ENCODE measurements at places on chromosomes 5 and 9.
A peak's percentile ranks its signal among the peaks of the same experiment; 100 is the strongest.

DNA sequence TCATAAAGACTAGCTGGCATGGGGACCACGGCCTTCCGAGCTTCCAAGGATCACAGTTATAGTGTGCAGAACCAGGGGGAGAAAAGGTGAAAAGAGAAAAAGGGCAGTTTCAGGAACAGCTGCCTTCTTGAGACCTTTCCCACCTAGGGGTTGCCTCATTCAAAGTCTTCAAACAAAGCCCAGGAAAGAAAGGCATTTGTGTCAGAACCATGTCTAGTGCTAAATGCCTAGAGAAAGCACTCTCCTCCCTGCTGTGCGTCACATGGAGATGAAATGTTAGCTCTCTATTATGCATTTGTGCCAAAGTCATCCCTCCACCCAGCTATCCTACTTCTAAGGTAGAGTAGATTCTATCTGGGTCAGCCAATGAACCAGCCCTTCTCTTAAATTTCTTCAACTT is 1037.3 kb upstream of the WWC1 start:
- DNase-seq, result no peak

DNA sequence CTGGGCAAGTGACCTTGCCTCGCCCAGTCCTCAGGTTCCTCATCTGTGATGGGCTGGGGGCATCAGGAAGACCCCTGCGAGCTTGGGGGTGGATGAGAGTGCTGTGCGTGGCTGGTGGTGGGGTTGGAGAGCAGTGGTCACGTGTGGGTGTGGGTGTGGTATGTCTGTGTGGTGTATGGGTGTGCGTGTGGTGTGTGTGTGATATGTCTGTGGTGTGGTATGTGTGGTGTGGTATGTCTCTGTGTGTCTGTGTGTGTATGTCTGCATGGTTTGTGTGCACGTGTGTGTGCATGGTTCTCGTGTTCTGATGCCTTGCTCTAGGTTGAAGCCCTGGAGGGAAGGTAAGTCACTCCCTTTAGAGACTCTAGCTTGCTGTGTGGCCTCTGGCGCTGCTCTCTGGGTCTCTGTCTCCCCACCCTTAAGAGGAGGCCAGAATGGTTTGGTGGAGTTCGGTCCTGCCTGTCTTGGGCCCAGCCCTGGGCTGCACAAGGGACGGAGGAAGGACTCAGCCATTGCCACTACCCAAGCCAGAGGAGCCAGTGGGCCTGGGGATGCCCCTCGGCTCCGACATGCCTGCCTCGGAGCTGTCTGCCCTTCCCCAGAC is 87.0 kb downstream of the RXRA start:
- no peak for DNase-seq

DNA sequence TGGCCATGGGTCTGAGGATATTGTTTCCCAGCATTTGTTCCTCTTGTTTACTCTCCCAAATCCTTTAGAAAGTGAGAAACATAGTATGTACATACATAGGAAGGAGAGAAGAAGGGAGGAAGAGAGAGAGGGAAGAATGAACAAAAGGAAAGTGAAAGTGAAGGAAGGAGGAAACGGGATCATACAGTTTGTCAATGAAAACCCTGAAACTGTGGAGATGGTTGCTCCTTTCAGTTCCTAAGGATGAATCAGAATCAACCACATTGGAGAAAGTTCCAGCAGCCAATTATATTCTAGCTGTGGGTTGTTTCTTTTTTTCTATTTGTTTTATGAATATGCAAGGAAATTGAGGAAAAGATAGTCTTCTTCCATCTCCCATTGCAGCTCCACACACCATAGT is 396.5 kb downstream of the MLLT3 start:
- DNase-seq, result no peak

- no peak for DNase-seq
These were observed 467.6 kb downstream of the ARHGEF28 start for GRCh38 chr5:74093561-74093960.

GRCh38 chr5:169804861-169805260 is 167.8 kb downstream of the DOCK2 start:
- DNase-seq, result no peak

DNA sequence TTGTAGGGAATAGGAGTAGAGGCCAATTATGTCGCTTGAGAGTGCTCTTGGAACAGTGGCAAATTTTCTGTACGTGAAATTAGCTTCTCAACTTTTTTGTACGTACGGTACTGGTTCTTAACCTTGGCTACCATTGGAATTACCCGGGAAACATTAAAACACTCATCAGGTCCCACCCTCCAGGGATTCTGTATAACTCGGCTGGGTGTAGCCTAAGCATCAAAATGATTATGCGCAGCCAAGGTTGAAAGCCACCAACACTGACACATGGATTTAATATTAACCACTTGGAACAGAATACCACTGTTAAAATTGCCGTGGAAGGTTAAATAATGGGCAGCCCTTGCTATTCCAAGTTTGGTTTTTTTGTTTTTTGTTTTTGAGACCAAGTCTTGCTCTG is 17.4 kb downstream of the DNAJA1 start:
- DNase-seq, result no peak

DNA sequence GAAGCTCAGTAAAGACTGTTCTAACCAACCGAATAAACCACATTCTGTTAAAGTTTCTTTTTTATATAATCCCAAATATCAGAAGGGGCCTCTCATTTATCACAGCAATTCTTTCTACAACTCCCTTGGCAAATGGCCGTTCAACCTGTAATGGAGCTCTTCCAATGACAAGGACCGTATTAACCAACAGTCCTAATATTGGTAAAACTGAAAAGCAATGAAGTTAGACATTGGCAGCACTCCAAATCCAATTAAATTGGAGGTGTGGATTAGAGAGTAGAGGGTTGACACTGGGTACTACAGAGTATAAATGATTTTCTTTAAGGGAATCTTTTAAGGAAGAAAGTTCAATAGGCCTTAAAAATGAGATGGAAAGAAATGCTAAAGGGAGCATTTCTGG is 842 bp downstream of the TMED7 start:
- peak; percentile 14 for DNase-seq

Data from CD4-positive, alpha-beta T cell treated with Interleukin-12 subunit alpha and Interleukin-12 subunit beta, for 1 hour (primary cell).